ENCODE measurements at places on chromosomes 5 and 9.

- DNase-seq = no peak
These were observed 24.3 kb upstream of the ERBIN start for GRCh38 chr5:65902104-65902503.

GRCh38 chr9:31536471-31536870 lies 848.0 kb upstream of the ACO1 start:
- DNase-seq = no peak

DNA sequence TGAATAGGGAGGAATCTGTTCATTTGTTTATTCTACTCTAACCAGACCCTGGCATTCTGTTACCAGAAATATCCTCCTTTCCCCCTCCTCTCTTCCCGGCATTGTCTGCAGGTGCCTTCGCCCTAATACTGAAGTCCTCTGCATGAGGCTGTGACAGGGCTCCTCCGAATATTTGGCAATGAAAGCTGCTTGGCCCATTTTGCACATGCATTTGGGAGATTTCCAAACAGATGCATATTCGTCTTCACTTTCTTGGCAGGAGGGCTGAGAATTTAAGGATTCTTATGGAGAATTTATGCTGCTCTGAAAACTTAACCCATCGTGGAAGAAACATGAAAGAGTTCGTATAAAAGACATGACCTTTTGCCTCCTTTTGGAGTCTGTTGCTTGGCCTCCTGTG lies 484.0 kb downstream of the ZNF608 start:
- DNase-seq = no peak

GRCh38 chr9:18394847-18395351 lies 79.1 kb upstream of the ADAMTSL1 start:
- DNase-seq = no peak

- DNase-seq = no peak
These were observed 1247.0 kb upstream of the ACO1 start for GRCh38 chr9:31137176-31138160.

GRCh38 chr9:135273008-135273407 lies 185.5 kb downstream of the OLFM1 start:
- no peak for DNase-seq

DNA sequence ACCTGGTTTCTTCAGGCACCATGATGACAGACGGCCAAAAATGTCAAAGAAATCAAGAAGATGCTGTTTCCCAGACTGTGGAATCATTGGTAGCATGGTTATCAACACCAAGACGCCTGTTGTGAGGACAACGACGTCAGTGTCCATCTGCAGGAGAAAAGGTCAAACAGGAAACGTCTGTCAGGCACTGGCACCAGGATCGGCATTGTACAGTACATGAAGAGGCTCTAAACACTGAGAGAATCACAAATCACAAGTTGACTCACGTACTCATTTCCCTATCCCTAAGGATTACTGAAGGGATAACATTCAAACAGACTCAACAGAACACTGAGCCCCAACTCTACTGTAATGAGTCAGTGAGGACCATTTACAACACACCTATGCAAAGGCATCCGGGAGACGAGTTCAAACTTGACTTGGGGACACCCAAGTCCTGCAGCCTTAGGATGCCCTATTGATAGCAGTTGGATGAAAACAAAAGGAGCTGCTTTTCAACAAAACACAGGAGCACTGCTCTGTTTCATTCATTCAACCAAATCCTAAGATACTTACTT lies 21.0 kb downstream of the TSC1 start:
- no peak for DNase-seq

- peak; percentile 58 for DNase-seq
These were observed 8.0 kb downstream of the GRK6 start for GRCh38 chr5:177434437-177434836.

DNA sequence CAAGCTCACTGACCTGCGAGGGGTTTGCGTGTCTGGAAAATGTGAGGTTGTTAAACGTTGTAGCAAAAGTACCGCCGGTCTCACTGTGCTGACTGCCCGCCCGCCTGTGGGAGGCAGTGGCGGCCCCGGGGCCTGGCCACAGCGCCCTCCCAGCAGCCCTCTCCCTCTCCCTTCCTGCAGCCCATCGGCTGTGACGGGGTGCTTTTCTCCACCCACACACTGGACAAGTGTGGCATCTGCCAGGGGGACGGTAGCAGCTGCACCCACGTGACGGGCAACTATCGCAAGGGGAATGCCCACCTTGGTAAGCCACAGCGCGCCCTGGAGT lies 6.2 kb downstream of the ADAMTSL2 start:
- DNase-seq = no peak

DNA sequence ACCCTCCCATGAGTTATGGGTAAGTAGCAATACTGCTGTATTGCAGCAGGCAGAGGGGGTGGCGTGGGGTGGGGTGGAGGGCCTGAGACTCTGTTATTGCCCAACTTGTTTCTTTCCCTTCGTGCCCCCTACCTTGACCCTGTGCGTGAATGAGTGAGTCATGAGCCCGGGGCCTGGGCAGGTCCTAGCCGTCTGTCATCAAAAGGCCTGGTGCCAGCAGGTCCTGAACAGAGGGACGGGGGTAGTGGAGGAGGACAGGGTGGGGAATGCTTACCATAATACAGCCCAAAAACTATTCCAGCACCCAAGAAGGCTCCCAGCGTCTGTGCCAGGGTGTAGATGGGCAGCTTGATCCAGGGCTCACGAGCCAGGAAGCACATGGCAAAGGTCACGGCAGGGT lies 4.3 kb downstream of the AQP3 start:
- no peak for DNase-seq

DNA sequence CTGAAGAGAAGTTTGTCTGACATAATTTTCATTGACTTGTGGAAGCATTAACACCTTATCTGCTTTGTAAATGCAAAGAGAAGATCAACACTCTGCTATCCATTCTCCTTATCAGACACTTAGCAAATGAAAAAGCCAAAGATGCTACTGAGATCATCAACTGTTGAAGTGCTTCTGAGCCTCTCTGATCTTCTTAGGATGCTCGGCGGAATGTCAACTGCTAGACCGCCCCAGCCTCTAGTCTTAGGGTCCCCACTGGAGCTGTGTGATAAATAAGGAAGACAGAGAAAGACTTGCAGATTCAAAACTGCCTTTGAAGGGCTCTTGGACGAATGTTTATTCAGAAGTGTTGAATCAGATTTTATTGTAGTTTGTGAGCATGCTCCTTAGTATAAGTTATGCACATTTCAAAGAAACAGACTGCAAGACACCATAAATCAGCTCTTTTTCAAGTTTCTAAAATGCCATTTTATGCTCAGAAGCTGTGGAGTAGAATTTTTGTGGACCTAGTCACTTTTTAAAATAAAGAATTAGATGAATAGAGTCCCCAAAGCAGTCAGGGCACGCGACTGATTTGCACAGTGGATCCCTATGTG lies 197.9 kb downstream of the DIRAS2 start:
- no peak for DNase-seq

DNA sequence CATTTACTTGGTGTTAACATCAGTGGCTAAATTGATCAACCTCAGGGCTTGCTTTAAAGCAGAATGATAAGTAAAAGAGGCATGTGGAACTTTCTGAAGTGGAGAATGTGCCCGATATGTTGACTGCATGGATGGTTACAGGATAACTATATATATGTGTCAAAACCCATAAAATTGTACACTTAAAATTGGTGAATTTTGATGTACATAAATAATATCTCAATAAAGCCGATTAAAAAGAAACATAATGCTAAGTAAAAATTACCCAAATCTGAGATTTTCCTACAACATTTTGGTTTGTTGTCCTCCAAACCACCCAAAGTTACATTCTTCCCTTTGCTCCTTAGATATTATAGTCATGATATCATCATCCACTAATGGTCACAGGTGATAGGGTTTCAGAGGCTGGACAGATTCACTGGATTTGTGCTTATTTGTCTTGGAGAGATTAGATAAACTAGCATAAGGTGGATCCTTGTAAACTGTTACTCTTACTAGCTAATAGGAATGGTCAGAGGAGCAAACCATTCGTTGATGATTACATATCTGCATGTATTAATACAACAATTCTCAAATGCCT lies 119.7 kb upstream of the RPS23 start:
- no peak for DNase-seq

DNA sequence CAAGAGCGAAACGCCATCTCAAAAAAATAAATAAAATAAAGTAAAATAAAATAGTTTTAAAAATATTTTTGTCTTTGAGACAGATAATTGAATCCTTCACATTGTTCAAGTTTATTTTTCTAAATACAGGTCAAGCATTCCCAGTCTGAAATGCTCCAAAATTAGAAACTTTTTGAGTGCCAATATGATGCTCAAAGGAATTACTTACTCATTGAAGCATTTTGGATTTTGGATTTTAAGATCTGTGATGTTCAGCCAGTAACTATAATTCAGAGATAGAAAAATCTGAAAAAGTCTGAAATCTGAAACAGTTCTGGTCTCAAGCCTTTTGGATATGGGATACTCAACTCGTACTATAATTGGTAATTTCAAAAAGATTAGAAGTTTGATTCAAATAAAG lies 39.8 kb downstream of the RBM27 start:
- no peak for DNase-seq

GRCh38 chr5:59367791-59368394 lies 525.6 kb downstream of the PDE4D start:
- peak; percentile 32 for DNase-seq

GRCh38 chr5:39717176-39717897 lies 292.6 kb upstream of the DAB2 start:
- DNase-seq = no peak

GRCh38 chr9:37221489-37222106 lies 101.2 kb downstream of the ZCCHC7 start:
- no peak for DNase-seq

GRCh38 chr9:124392871-124393460 lies 22.3 kb downstream of the PSMB7 start:
- no peak for DNase-seq

- no peak for DNase-seq
These were observed 52.3 kb upstream of the CNTLN start for GRCh38 chr9:17082343-17083064.

GRCh38 chr5:98568336-98568735 lies 205.1 kb upstream of the RGMB start:
- no peak for DNase-seq

DNA sequence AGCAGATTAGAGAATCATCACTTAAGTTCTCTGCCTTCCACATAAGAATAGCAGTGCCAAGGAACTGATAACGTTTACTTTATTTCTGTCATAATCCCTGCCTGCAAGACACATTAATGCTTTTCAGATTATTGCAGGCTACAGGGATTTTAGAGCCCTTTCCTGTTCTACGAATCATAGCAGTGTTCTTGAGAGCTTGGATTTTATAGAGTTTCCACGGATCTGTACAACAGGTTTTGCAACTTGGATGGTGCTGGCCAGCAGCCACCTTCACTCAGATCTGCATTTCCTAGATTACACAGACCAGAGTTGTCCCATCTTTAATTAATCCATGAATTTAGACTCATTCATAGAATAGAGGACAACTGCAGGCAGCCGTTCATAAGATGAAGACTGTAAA lies 38.1 kb downstream of the SLC12A2 start:
- DNase-seq = no peak

- peak; percentile 64 for DNase-seq
These were observed 29.9 kb downstream of the CSF2 start for GRCh38 chr5:132103332-132103951.

DNA sequence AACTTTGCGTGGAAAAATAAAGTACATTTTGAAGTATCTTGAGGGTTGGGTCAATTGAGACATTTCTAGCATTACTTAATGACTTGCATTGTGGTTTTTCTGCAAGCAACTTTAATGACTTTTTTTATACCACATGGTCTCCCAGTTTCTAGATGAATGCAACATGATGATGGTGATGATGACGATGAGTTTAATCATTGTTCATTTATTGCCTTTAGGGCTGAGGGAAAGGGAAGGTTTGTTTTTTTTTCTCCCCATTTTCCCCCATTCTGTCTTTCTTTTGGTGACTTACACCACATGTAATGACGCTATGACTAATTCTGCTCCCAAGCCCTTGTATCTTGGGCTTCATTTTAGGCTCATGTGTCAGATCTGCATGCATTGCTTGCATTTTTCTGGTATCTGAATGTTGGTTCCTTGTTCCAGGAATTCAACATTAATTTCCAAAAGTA lies 57.7 kb upstream of the NXNL2 start:
- no peak for DNase-seq

DNA sequence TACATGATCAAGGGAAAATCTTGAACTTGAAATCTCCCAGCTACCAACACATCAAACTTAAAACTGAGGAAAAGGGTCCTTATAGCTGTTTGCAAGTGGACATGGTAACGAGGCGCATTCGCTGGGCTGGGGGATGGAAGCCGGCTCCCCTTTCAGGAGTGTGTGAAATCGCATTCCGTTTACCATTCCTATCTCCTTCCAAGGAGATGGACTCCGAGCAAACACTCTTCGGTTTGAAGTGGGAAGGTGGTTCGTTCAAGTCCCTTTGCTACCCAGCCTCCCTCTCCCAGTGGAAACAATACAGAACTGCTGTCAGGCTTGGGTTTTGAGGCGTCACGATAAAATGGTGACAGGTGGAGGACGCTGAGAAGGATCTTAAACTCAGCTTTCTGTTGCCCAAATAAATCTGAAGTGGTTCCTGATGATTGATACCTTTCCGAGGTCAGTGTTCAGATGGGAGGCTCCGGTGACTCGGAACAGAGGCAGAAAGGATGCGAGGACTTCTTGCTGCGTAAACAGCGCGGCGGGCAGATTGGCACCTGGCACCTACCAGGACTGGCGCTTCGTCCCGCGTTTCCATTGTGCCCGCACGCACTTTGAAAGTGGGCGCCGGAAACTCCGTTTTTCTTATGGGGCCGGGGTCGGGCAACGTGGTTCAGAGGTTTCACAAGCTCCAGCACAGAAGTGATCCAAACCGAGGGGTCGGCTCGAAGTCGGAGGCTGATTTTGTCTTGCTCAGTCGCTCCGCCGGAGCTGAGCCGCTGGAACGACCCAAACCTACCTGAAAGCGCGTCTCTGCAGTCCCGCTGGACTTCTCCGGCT lies 7.0 kb downstream of the MSX2 start:
- DNase-seq = no peak

DNA sequence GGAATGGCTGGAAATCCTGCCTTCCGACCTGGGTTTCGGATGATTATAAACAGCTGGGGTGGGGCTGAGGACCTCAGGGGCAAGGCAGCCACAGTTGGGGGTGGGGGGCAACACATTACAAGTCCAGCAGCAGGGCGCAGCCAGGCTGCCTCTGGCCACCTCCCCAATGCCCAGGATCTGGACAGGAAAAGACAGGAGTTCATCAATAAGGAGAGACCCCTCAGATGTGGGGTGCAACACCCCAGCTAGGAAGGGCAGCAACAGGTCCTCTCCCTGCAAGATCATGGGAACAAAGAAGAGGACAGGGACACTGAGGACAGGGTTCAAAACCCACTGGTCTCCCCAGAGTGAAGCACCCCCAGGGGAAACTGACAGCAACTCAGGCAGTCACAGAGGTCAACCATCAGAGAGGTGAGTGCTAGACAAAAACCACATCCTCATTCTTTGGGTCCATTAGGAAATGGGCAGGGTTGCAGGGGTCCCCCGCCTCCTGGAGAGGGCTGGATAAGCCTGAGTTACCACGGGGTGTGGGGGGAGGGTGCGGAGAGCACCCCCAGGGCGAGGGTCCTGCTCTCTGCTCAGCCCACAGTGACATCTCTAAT lies 33.5 kb downstream of the SEMA4D start:
- no peak for DNase-seq

GRCh38 chr9:137757613-137758029 lies 120.0 kb upstream of the CACNA1B start:
- peak; percentile 43 for DNase-seq

Data from stimulated activated CD4-positive, alpha-beta T cell treated with anti-CD3 and anti-CD28 coated beads, Interleukin-4, amount 100 ng/mL, for 1 hour (primary cell).